Activated naive CD4-positive, alpha-beta T cell treated with anti-CD3 and anti-CD28 coated beads, Interleukin-2, amount 10 ng/mL, durations not matched to agents 7 days and 5 days (primary cell): ENCODE measurements at places on chromosomes 13 and 19.

DNA sequence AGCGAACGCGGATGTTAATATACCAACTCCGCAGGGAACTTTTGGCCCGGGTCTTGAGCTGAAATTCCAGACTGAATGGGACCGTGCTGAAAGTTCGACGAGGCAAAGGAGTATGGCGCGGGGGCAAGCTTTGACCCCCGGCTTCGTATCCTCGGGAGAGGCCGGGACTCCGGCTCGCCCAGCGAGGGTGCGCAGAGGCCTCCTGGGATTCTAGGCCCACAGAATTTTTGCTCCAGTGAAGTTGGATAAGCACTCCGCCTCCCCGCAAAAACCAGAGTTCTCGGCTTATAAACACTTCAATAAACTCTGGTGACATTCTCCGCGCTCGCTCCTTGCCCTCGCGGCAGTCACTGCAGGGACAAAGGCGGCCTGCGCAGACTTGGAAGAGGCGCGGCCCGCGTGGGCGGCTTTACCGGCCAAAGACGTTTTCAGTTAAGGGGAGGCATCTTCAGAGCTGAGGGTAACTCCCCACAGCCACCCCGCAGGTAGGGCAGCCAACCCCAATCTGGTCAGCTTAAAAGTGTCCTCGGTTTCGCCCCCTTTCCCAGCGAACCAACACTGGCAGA, 112.6 kb downstream of the KCNRG start:
- DNase-seq, result no peak

- DNase-seq, result peak; percentile 46
Measured at GRCh38 chr19:2056837-2057192, 5.8 kb upstream of the MKNK2 start.

GRCh38 chr13:26460648-26461047, 96.8 kb upstream of the WASF3 start:
- DNase-seq, result no peak

DNA sequence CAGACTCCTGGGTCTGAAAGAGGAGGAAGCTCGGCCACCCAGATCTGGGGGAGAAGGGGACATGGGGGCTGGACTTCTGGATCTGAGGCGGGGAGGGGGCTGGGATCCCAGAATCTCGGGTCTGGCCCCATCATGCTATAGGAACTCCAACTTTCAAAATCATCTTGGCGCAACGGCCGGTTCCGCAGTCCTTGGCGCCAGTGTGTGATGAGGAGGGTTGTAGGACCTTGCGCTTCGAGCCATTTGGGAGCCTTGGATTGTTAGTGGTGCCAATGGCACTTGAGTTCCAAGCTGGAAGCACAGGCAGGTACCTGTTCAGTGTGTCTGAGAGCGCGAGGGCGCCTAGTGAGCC, 324 bp downstream of the RUVBL2 start:
- DNase-seq, result no peak

- no peak for DNase-seq
Measured at GRCh38 chr13:47119575-47120235, 222.9 kb upstream of the HTR2A start.

GRCh38 chr19:29662604-29663404, 2.5 kb upstream of the PLEKHF1 start:
- no peak for DNase-seq
